ENCODE measurements at places on chromosomes 2 and 18.

DNA sequence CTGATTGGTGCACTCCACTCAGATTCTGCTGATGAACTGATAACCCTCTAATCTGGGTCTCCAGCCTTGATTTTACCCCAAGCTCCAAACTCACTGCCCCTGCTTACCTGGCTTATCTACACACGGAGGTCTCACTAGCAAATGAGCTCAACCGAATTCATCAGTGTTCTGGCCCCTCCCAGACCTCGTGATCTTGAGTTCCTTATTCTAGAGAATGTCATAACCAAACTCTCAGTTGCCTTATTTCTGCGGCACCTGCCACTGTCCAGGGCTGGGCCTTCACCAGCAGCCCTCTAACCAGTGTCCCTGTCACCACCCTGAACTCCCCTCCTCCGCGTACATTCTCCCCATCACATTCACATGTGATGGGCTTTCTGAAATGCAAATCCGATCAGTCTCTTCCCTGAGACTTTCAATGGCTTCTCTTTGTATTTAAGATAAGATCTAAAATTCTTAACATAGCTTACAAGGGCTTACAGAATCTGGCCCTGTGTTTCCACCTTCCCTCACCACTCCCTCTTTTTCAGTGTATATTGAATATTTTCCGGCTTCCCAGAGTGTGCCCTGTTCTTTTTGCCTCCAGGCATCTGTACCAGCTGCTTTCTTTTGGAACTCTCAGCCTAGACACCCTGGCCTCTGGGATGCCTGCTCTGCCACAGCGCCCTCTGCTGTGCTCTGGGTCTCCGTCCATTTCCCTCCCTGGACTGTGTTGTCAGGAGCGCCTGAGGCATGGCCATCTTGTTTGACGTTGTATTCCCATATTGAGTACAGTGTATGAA lies 31.1 kb downstream of the NAB1 start:
- peak; percentile 58 for DNase-seq

- DNase-seq: no peak
Observed at GRCh38 chr2:147600646-147601045, 244.2 kb upstream of the ACVR2A start.

DNA sequence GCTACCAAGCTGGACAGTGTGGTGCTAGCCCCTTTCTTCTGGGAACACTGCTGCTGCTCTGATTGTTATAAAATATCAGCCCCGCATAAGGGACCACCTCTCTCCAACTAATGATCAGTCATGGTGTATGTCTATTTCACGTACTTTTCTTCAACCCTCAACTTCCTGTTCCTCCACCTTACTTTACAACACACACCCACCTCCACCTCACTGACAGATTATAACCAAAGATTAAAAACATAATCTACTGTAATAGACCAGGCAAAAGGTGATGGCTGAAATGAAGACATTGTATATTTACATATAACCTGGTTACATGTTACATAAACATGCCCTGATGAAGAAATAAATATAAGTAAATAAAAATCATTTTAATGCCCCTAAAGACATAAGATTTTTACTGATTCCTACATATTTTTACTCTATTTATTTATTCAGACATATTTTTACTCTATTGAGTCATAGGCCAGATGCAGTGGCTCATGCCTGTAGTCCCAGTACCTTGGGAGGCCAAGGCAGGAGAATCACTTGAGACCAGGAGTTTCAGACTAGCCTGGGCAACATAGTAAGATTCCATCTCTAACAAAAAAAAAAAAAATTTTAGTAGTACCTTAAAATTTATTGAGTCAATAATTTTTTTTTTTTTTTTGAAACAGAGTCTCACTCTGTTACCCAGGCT lies 12.8 kb downstream of the STK39 start:
- DNase-seq: peak; percentile 50

DNA sequence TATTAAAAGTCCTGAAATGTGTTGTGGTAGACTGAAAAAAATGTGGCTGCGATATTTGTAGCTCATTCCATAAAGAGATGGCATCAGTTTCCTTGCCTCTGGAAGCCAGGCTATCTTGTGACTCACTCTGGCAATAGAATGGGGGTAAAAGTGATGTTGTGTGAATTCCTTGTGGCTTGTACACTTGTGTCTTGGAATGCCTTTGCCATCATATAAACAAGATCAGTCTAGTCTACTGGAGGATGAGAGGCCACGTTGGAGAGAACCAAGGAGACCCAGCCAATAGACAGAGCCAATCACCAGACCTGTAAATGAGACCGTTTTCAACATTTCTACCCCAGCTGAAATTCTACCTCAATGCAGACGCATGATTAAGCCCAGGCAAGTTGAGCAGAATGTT lies 254.1 kb downstream of the TRIB2 start:
- DNase-seq: no peak

- DNase-seq: no peak
Observed at GRCh38 chr2:183892315-183892941, 705.9 kb upstream of the ZNF804A start.

DNA sequence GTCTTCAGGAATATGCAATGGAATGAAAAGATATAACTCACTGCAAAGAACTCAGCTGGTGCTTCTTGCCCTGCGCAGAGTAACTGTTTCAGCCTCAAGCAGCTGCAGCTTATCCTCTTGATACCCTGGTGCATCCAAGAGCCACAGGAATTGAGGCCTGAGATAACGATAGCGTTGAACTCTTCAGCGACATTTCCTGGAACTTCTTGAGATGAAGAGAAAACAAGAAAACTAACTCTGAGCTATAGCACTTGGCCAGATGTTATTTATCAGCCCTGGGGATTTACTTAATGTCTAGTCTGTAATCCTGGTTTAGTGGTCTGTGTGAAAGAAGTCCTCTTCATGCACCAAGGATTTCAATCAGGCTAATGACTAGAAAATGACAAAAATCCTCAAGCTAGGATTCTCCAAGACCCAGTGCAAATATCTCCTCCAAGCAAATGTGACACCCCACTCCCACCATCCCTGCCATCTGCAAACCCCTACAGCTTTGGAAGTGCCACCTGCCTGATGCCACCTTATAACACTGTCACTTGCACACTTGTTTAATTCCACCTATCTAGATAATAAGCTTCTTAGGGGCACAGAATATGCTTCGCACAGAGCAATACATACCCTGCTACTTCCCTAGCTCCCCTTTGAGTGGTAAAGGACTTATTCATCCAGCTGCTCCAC lies 40.6 kb downstream of the EHD3 start:
- no peak for DNase-seq

- DNase-seq: no peak
Observed at GRCh38 chr2:63642946-63643345, 54.2 kb downstream of the MDH1 start.

GRCh38 chr2:29990129-29990528 lies 68.7 kb upstream of the ALK start:
- no peak for DNase-seq

DNA sequence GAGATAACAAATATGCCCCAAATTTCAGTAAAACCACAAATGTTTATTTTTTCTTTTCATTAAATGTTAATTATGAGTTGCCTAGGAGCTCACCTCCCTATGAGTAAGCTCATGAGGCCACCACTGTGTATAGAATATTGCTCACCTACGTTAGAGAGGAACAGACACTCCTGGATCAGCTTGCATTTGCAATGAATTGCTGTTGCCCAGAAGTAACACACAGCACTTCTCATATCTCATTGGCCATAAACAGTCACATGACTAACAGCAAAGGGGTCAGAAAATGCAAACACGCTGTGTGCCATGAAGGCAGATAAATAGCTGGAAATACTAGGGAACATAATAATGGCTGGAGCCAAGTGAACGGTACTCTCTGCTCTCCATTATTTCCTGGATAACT lies 89.0 kb upstream of the GALNT5 start:
- no peak for DNase-seq

- DNase-seq: no peak
Observed at GRCh38 chr2:166104773-166105172, 23.0 kb downstream of the SCN1A start.

DNA sequence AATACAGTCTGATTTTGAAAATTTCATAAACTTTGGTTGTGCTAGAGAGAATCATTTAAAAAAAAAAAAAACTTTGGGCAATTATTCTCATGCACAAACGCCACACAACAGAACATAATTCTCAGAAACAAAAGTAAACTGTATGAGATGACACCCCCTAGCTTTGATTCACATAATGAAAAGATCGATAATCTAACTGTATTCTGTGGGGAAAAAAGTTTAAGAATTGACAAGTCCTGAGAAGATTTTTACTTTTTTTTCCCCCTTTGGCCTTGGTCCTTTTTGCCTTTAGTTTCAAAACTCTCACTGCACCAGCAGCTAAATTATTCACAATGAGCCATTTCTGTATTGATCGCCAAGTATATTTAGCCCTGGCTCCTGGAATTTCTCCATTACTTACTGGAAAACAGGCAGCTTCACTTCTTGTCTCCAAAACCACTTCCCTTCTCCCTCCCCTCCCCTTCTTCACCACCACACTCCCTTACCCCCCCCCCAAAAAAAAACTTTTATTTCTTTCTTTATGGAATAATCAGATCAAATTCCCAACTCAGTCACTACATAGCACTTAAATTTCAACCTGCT lies 2.0 kb downstream of the IKZF2 start:
- no peak for DNase-seq

- DNase-seq: no peak
Observed at GRCh38 chr2:205461678-205462665, 220.3 kb upstream of the NRP2 start.

DNA sequence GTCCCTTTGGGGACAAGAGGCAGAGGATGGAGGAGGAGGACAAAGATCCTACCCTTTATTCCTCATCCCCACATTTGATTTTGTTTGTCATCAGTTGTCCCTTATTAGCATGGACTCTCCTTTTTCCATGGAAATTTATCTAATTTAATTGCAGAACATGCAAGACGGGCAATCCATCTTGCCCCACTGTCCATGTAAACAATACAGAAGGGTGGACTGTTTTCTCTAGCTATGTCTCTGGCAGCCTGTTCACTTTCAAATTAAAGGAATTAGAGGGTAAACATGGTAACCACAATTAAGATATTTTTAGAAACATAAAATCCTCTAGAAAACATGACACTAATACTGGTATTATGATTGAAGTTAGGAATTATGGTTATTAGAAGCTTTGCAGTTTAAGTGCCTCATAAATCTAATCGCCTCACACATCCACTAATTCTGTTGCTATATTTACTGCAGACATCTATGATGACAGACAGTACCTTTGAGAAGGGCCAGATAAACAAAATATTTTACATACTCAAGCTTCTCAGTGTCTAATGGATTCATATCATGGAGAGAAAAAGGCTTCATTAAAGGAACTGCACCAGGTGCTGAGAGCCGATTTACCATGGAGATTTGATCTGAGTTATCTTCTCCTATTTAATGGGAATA lies 215.5 kb downstream of the LNPK start:
- no peak for DNase-seq

GRCh38 chr2:24508878-24509277 lies 17.8 kb downstream of the NCOA1 start:
- DNase-seq: no peak

- no peak for DNase-seq
Observed at GRCh38 chr2:233532971-233533370, 33.6 kb downstream of the USP40 start.

GRCh38 chr2:198662905-198663304 lies 794.8 kb downstream of the SATB2 start:
- no peak for DNase-seq

DNA sequence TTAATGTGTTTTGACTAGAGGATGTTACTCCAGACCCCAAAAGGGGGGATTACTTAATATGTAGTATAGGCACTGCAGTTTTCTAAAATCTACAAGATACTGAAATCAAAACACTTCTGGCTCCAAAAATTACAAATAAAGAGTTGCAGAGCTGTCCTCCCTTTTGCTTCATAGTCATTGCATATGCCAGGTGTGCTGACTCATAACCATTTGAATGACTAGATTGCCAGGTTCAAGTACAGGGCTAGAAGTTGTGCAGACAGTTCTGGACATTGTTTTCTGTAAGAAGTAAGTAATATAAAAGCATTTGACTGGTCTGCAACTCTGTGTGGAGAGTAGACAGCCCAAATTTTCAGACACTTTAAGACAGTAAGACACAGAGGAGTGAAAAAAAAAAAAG lies 6.7 kb downstream of the CWC22 start:
- no peak for DNase-seq

GRCh38 chr2:49753344-49753985 lies 599.1 kb upstream of the FSHR start:
- DNase-seq: no peak

- DNase-seq: no peak
Observed at GRCh38 chr18:30705943-30706342, 336.6 kb downstream of the DSC3 start.

DNA sequence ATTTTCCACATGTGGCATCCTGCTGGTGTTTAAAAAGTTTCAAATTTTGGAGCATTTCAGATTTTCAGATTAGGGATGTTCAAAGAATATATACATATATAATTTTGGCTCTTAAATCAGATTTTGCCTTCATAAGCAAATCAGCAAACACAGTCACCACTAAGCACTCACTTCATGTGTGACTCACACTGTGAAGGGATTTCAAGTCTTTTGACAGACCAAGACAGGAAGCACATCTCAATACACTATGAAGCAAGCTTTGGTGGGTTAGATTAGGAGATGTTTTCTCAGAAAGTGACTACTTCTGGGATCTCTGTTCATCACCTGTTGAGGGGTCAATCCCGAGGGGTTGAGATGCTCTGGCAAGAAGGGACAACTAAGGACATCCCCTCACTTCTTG lies 227.8 kb upstream of the RBBP8 start:
- DNase-seq: no peak

GRCh38 chr2:589281-590130 lies 87.7 kb downstream of the TMEM18 start:
- no peak for DNase-seq
